Osteocyte (in vitro differentiated cells): ENCODE measurements at places on chromosomes 11 and 22. TPM values are rescaled to one million over a fixed set of nuclear protein-coding genes. Genes with fewer than 3 reads are reported as not detected.

Gene IL17REL
- not detected in 2 replicates for total RNA-seq

Gene PTH
- total RNA-seq = not detected in 2 replicates

Gene OR52I1
- not detected in 2 replicates for total RNA-seq

Gene TBX10
- not detected in 2 replicates for total RNA-seq

Gene FAM83F
- total RNA-seq = not detected in 2 replicates
